ENCODE measurements at places on chromosomes 6 and 20.

GRCh38 chr6:14095437-14095836, 22.1 kb upstream of the CD83 start:
- DNase-seq = no peak

DNA sequence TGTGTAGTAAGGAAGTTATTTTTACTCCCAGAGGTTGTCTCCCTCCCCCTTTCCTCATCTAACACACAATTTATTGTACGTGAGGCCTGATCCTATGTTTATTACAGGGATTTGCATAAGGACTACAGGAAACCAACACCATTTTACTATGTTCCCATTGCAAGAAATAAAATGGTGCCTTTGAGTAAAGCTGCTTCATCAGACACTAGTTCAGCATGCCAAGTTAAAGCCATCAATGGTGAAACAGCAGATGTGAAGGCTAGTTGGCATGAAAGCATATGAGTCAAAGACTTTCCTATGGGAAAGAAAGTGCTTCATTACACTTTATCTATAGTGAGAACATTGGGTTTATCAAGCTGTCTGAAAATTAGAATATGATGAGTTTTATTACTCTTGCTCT, 543.0 kb downstream of the GRIK2 start:
- DNase-seq = no peak

DNA sequence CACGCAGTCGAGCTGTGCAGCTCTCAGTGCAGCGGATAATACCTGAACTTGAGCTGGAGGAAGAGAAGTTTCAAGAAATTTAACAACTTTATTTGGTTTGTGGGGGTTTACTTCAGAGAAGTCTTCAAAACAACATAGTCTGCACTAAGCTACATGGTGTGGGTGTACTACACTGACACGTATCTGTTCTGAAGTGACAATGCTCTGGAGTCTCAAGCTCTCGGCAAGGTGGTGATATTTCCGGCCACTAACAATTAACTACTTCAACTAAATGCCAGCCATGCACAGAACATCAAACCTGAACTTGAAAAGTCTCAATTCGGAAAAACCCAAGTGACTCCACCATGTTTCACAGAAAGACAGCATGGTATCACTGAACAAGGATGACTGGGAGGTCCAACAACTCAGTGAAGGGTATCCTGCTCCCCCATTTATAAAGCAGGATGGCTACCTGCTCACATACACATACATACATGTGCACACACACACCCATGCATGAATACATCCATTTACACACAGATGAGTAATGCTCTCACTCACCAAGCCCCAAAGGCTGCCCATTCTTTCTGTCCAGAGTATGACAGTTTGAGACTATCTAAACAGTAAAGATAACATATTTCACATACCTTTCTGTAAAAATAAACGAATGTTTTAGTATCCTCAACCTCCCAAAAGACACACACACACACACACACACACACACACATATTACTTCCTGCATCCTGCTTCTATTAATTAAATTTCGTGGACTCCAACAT, 15.4 kb upstream of the ANKRD60 start:
- DNase-seq = no peak

GRCh38 chr6:137471986-137472385, 22.2 kb downstream of the OLIG3 start:
- DNase-seq = no peak

- DNase-seq = no peak
Observed at GRCh38 chr20:53792946-53793536, 199.4 kb upstream of the ZNF217 start.

DNA sequence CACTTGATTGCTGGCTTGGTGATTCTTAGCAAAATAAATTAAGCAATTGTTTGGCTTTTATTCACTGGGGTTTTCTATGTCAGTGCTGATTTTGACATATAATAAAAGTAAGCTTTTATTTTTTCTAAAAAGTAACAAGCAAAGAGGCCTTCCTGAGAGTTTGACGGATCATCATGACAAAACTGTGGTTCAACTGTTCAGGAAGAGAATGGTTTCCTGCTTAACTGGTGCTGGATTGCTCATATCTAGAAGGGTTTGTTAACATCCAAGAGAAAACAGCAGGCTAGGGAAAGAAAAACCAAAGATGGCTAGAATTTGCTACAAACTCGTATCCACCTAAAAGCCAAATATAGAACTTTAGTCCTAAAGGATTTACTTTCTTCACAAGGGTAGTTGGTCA, 21.2 kb downstream of the SERPINB1 start:
- DNase-seq = no peak

GRCh38 chr6:135475292-135475886, 22.2 kb downstream of the AHI1 start:
- DNase-seq = no peak
